Left lung (tissue), 14 donors: ENCODE measurements at places on chromosomes 3 and 15. TPM values are rescaled to one million over a fixed set of nuclear protein-coding genes. Genes with fewer than 3 reads are reported as not detected.

RTP3 gene
- not detected for total RNA-seq

SLC15A2 gene
- 61.7 TPM for total RNA-seq

GOLGA8O gene
- 1.2 TPM for total RNA-seq

ANXA2 gene
- 1,593 TPM for total RNA-seq

MAP1A gene
- total RNA-seq: 12.7 TPM

ZNF860 gene
- total RNA-seq: 2.3 TPM

STARD5 gene
- total RNA-seq: 6.0 TPM

TEX55 gene
- total RNA-seq: not detected

BLOC1S6 gene
- total RNA-seq: 45.4 TPM

NEIL1 gene
- 31.3 TPM for total RNA-seq

IL1RAP gene
- total RNA-seq: 21.3 TPM
